Activated gamma-delta T cell treated with Interleukin-2 at 50 U/mL for 16 hours (primary cell): ENCODE measurements at places on chromosomes 12 and 14.

DNA sequence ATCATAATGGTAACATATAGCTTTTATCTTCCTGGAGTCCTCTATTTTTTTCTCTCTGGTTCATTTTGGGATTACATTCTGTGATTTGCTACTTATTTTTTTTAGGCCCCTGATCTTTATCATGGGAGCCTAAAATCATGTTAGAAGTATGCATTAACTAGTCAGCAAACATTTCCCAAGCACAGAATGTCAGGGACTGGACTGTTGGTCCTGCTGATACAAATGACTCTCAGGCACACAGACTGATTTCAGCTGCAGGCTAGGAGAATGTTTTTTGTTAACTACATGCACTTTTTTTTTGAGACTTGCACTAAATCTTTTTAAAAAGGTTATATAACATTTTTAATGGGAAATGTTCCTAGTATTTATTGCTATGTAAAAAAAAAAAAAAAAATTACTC, 131.1 kb downstream of the ACSS3 start:
- DNase-seq, result no peak

GRCh38 chr12:55746174-55746912, 3.4 kb downstream of the GDF11 start:
- no peak for DNase-seq

- no peak for DNase-seq
Measured at GRCh38 chr12:21543151-21543550, 17.1 kb downstream of the SPX start.

DNA sequence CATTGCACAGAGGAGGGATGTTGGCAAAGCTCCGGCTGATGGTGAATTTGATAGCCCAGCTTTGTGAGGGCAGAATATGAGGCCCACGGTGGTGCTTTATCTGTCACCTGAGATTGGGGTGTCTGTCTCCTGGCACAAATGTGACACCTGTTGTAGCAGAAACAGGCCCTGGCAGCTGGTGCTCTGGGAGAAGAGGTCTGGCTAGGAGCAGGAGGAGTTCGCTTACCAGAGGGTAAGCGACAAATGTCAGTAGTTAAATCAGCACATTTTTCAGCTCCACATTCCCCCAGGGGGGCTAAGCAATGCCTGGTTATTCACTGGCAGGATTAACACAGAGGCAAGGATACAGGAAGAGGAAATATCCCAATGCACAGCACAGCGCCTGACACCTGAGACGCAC, 71.1 kb downstream of the B4GALNT3 start:
- DNase-seq, result no peak

DNA sequence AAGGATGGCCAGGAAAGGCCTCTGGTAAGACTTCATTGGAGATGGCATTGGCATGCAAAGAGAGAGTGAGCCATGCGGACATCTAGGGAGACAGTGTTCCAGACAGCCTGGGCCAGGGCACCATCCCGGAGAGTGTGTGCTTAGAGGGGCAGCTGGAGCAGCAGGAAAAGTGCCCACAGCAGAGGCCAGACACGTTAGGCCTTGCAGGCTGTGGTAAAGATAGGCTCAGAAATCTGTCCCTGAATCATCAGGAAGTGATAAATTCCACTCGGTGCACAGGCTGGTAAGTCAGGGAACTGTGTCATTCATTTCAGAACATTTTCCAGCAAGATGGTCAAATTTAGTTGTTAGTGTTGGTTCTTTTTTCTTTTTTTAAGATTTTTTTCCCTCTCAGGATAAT, 8.8 kb downstream of the GALNT16 start:
- DNase-seq, result no peak

DNA sequence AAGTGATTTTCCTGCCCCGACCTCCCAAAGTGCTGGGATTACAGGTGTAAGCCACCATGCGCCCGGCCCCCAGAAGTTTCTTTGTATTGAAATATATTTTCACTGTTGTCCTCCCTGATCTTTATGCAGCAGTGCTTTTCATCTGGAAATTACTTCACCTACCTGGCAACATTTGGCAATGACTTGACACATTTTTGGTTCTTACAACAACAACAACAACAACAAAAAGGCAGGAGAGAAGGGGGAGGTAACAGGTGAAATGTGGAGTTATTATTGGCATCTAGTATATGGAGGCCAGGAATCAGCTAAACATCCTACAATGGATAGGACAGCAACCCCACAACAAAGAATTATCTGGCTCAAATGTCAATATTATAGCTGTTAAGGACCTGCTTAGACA, 13.9 kb downstream of the FANCM start:
- DNase-seq, result no peak

DNA sequence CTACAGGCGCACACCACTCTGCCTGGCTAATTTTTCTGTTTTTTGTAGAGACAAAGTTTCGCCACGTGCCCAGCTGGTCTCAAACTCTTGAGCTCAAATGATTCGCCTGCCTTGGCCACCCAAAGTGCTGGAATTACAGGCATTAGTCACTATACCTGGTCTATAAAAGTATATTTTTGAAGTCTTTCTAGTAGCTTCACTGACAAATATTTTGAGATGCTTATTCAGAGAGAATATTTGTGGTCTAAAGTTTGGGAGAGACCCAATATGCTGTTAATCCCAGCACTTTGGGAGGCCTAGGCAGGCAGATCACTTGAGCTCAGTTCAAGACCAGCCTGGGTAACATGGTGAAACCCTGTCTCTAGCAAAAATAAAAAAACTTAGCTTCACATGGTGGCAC, 22.0 kb upstream of the PPP1R12A start:
- DNase-seq, result no peak

- no peak for DNase-seq
Measured at GRCh38 chr12:116892349-116893140, 11.3 kb upstream of the HRK start.

DNA sequence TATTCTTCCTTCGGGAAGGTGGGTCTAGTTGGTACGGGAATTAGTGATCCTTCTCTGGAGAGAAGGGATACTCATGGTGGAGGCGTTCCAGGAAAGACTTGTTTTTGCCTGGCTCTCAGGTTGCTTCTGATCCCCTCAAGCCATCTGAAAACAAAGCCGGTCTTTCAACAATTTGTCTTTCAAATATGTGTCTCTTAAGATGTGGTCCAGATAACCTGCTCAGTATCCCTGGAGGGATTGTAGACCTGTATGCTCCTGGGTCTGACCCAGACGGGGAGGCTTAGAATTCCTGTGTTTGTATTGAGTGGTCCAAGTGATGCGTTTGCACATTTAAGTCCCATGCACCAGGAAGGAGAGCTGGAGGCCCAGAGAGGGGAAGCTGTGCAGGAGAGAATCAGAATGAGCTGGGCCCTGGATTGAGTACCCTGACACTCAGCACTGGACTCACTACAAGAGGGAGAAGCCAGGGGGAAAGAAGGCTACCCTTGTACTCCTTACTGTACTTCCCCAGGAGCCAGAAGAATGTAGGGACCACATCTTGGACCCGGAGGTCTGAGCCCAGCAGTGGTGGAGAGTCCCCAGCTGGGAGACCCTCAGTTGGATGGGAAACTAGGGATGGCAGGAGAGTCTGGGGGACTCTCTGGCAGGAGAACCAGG, 40.4 kb downstream of the ERH start:
- no peak for DNase-seq
